ENCODE measurements at places on chromosomes 16 and 17.

- peak; percentile 85 for DNase-seq
These were observed at the start of gene MRPS34 for GRCh38 chr16:1772908-1773702. TSS of gene MRPS34 (minus strand) at chr16:1773134. CDS start at chr16:1773119, 15 bp downstream.

GRCh38 chr17:45384789-45385262, 47.8 kb downstream of the ARHGAP27 start:
- no peak for DNase-seq

GRCh38 chr17:55641676-55642081, 81.0 kb downstream of the TMEM100 start:
- peak; percentile 21 for DNase-seq

DNA sequence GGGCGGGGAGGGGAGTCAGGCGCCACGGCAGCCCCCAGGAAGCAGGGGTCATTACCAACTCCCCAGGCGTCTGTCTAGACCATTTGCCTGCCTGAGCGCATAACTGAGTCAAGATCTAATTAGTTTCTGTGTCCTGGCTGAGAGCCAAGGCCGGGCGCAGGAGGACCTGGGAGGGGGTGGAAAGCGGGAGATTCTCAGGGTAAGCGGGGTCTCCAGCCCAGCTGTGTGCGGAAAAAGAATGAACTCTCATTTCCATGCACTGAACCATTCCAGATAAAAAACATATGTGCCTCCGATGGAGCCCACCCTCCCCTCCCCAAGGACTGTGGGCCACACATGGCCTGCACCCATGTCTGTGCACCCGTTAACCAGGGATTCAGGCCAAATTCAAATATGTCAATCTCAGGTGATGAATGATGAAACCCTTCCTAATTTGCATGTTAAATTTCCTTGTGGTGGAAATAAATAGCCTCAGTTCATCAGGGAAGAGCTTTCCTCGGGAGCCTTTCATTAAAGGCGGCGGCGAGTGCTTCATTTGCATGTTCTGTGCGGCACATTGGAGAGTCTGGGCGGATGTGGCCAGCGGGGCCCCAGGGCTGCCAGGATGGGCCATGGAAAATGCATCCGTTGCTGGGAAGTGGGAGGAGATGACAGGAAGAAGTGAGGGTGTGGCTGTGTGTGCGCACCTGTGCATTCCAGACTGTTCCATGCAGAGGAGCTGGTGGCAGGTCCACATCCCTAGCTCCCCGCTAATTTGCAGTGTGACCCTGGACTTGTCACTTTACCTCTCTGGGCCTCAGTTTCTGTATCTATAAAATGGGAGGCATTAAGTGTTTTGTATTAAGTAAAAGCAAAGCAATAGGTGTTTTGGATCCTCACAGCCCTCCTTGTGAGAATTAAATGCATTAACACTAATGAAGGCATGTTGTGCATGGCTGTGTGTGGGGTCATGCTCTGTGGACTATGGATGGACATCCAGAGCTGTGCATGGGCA, 151.1 kb downstream of the SDK2 start:
- DNase-seq = no peak

- DNase-seq = no peak
These were observed 29.8 kb downstream of the PELP1 start for GRCh38 chr17:4673986-4674684.

GRCh38 chr17:77824780-77825280, 133.7 kb upstream of the TNRC6C start:
- DNase-seq = no peak

GRCh38 chr17:28737770-28738679, 5.8 kb upstream of the TRAF4 start:
- DNase-seq = no peak

DNA sequence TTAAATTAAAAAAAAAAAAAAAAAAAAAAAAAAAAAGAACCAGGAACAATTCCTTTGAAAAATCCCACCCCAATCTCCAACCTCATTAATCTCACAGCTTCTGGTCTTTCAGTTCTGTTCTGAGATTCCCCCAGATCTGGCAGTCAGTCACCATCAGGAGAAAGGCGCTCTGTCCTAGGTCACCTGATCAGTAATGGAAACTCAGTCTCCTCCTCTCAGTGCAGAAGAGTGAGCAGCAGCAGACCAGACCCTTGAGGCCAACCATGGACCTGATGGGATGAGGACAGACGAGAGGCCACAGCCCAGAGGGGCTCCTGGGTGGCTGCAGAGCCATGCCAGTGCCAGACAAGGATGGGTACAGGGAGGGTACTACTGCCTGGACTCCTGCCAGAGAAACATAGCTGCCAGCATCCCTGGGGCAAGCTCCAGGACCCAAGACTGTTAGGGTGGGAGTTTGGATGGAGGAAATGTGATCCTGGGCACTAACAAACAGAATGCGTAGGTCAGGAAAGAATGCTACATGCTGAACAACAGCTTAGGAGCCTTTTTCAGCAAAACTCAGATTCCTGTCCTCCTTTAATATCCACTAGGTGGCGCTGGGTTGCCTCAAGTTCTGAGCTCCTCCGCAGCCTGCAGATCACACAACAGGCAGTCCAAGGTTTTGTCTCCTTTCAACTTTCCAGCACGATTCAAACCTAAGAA, 28.7 kb downstream of the MPG start:
- peak; percentile 72 for DNase-seq

GRCh38 chr17:50338645-50339044, 7.3 kb upstream of the XYLT2 start:
- DNase-seq = no peak

DNA sequence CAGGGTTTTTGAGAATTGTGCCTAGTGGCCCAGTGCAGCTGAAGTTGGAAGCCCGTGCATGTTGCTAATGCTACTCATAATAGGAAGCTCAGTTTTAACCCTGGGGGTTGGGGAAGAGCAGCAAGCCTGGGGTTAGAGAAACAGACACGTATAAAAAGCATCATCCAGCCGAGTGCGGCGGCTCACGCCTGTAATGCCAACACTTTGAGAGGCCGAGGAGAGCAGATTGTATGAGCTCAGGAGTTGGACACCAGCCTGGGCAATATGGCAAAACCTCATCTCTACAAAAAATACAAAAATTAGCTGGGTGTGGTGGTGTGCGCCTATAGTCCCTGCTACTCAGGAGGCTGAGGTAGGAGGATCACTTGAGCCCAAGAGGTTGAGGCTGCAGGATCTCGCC, 2.3 kb upstream of the CLUH start:
- DNase-seq = no peak

- DNase-seq = no peak
These were observed 351.2 kb downstream of the UTP18 start for GRCh38 chr17:51611585-51611984.

DNA sequence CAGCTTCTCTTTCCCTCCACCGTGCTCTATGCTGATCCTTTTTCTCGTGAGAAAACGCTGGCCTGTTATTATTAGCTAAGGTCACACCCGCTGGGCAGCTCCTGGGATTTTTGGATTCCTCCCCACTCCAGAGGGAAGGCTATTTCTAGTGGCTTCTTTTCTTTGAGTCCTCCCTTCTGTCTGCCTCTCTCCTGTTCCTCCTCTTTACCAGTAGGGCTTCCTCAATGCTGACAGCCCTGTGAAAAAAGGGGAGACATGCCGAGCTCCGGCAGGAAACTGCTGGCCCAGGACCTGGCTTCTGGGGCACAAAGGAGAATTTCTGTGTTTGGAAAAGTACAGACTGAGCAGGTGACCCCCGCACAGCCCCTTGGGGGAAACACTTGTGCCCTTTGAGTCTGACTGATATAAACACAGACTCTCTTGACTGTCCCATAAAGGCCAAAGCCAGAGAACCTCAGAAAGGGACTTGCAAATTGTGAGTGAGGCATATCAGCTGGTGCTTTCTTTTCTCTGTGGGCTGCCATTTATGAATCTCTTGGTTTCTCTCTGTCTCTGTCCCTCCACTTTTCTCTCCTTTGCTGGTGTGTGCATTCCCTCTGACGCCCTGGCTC, 14.0 kb upstream of the RNF135 start:
- DNase-seq = no peak

DNA sequence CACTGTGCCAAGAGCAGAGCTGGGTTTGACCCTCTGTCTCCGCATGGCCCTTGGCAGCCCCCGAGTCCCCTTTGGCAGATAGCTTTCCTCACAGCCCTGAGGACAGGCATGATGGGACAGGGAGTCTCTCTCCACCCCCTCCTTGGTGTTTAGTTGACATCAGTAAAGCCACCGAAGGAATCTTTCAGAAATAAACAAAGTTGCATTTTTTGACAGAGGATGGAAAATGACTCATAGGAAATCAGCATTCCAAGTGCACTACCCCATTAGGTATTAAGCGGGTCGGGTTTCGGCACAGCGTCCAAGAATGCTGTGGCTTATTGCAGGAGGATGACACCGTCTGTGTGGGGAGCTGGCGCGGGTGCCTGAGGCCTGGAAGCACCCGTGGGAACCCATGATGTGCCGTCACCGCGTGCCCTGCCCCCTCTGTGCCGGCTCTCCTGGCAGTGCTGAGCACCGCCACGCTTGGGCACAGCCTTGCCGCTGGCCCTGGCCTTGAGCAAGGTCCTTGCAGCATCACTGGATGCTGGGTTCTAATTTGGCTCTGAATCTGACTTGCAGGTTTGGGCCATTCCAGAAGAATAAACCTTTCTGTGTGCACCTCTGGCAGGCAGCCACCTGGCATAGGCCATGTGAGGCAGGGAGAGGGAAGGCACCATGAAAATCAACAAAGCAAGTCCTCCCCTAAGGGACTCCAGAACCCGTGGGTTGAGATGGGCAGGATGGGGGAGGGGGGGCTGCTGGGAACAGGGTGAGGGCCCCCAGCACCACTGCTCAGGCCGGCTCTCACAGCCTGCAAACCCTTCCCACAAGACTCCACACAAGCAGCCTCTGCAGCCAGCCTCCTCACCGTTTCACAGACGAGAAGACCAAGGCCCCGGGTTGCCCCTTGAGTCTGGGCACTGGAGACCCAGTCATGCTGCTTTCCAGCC, 50.5 kb upstream of the ZNF469 start:
- no peak for DNase-seq

- no peak for DNase-seq
These were observed 253.8 kb upstream of the PMFBP1 start for GRCh38 chr16:72425571-72426341.

DNA sequence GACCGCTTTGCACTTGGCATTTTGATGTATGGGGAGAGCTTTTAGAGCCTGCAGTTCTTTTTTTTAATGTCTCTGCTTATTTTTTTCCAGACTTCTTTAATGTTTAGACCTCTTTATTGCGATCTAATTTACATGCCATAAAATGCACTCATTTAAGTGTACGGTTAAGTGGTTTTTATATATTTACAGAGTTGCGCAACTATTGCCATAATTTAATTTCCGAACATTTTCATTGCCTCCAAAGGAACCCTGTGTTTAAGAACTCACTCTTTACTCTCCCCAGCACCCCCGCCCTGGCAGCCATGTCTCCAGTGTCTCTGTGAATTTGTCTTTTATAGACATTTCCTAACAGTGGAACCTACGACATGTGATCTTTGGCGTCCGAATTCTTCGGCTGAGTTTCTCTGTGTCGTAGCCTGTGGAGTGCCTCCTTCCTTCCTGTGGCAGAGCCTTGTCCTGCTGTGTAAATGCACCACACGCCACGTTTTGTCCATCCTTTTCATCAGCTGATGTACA, 24.0 kb downstream of the ZNF750 start:
- DNase-seq = no peak

- DNase-seq = no peak
These were observed 623 bp downstream of the TTLL6 start for GRCh38 chr17:48816438-48816773.

DNA sequence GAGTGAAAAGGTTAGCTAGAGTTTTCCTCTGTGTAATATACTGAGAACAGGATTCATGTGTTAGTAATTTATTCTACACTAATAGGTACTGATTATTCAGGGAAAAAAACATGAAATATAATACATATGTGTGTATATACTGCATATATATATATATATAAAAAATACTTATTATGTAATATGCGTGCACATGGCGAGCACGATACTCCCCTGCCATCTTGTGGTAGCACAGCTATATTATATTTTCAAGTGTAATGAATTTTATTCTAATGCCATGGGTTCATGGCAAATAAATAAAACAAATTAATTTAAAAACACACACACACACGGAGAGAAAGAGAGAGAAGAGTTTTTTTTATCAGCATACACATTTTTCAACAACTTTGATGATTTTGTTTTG, 460.6 kb downstream of the KCNJ2 start:
- DNase-seq = no peak

DNA sequence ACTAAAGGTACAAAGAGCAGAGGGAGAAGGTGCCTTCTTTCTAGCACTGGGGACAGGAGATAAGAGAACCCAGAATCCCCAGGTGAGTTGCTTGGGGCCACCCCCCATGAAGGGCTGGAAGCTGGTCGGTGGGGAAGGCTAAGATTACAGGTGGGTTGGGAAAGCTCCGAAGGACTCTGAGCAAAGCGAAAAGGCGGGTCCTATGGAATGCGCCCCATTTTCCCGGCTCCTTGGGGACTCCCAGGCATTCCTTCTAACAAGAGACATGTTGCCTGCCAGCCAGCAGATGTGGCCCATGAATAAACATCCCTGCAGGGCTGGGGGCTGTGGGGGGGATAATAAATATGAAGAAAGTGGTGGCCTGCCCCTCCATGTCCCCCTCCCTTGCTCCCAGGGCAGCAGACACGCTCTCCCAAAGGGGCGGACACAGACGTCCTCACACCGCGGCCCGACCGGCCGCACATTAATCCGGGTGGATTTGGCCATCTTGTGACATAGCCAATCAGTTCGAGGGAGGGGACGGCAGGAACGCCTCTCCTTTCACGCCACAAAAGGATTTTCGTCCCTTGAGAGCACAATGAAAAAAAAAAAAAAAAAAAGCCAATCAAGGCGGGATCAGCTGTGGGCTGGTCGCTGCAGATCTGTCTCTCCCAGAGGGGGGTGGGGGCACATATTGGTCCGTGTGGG, 98.5 kb downstream of the SOX9 start:
- no peak for DNase-seq

DNA sequence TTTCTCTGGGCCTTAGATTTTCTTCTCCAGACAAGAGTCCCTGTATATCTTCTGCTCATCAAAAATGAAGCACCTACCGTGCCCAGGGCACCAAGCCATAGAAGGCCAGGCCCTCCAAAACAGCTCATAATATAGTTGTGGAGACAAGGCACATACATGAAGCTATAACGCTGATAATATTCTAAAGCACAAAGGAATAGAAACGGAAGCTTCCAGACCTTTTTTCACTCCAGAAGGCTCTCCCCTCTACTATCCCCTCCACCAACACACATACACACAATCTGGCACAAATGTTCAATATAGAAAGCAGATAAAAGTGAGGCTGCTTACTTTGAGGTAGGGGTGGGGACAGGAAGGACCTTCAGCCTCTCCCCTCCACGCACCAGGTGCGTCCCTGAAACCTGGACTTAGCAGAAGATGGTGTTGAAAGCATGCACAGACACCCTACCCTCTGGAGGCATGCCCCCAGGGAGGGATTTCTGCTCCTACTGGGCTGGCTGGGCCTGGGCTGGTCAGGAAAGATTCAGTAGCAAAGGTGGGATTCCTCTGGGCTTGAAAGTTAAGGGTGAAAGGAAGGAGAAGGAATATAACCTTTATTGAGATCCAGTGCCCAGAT, 14.1 kb upstream of the SUPT4H1 start:
- no peak for DNase-seq

- DNase-seq = no peak
These were observed 13.2 kb upstream of the RGS9 start for GRCh38 chr17:65123757-65124675.

GRCh38 chr17:72378414-72379390, 257.9 kb downstream of the SOX9 start:
- DNase-seq = no peak

- DNase-seq = no peak
These were observed 125.0 kb upstream of the IRX5 start for GRCh38 chr16:54805648-54806047.

GRCh38 chr17:76967762-76968161, 99.6 kb downstream of the MGAT5B start:
- DNase-seq = no peak

Measured in CD4-positive, alpha-beta T cell treated with Interleukin-1 beta for 1 hour (primary cell).